OCI-LY7 (cell line): ENCODE measurements at places on chromosomes 3 and 15.

- DNase-seq = peak; percentile 7
Observed at GRCh38 chr15:77702211-77702957, 69.7 kb upstream of the LINGO1 start.

DNA sequence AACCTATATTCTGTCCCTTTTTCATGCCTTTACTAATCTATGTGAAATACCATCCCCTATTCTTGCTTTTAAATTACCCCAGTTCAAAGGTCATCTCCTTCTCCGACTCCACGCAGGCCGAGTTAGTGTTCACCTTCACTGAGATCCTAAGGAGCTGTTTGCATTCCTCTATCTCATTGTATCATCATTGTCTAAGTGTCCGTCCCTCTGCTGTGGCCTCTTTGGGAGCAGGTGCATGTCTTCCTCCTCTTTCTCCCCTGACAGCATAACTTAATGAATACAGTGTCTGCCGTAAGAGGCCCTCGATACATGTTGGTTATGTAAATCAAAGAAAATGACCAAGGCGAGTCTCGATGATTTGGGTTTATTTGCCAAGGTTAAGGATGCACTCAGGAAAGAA, 4.9 kb upstream of the PPP1R2 start:
- DNase-seq = no peak

- peak; percentile 70 for DNase-seq
Observed at GRCh38 chr15:38440353-38441129, 13.4 kb upstream of the FAM98B start.

- no peak for DNase-seq
Observed at GRCh38 chr3:127396473-127396872, 108.6 kb upstream of the PRR20G start.

- DNase-seq = no peak
Observed at GRCh38 chr3:65953301-65953812, 85.4 kb downstream of the MAGI1 start.

DNA sequence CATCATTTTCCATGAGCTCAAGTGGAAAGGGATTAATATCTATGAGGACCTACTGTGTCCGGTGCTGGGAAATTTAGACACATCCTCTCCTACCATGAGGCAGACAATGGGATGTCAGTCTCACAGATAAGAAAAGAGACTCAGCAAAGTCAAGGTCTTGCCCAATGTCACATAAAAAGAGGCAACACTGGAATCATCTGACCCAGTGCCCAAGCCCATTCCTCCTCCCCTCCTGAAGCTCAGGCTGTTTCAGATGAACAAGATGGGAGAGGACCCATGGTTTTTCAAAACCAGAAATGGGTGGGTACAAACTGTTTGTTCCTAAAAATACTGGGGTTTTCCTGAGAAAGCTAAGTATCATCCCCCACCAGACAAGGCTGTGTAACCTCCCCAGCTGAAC, 22.2 kb downstream of the POC1A start:
- DNase-seq = no peak

DNA sequence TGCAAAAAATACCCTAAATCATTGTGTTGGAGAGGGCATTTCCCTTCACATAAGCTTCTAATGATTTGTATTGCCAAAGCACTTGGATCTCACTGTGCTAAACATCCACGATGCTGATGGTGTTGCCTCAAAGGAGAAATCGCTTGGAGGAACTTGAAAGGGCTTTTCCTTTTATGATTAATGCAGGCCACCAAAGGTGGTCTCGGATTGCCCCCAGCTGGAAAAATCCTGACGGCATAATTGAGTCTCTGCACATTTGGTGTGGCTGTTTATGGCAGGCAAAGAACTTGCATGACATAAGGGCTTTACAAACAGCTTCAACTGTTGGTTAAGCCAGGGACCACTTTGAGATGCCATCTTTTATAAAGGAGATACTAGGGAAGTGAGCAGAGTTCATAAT, 664.0 kb upstream of the ADAMTS9 start:
- no peak for DNase-seq
